T-helper 2 cell (primary cell): ENCODE measurements at places on chromosomes 3 and 15.

DNA sequence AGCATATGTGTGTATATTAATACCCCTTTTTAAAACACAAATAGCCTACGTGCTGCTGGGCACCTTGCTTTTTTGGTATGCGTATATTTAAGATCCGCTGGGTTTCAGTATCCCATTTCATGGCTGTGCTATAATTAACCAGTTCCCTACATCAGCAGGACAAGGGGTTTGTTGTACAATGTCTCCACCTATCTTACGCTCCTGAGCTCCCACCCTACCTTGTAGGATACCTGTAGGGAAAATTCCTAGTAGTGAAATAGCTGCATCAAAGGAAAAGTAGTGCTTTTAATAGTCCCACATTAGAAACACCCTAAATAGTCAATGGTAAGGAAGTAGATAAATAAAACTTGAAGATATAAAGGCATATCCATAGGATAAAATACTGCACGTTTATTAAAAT is 1.4 kb downstream of the MAP6D1 start:
- DNase-seq, result no peak

DNA sequence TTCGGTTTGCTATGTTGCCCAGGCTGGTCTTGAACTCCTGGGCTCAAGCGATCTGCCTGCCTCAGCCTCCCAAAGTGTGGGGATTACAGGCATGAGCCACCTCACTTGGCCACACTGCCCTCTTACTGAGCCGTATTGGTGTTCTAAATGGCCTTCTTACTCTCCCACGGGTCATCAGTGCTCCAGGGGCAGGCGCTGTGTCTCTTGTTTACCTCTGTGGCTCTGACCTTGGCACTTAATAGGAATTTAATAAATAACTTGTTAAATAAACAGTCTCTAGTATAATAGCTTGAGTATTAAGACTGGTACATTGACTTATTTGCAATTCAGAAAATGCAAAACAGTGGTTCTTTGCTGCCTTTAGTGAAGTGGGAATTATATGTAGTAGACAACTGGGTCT is 13.7 kb downstream of the FLNB start:
- no peak for DNase-seq

GRCh38 chr3:178810181-178810580 is 261.4 kb downstream of the ZMAT3 start:
- DNase-seq, result no peak

- DNase-seq, result no peak
Measured at GRCh38 chr3:127067116-127067910, 84.4 kb downstream of the PLXNA1 start.

DNA sequence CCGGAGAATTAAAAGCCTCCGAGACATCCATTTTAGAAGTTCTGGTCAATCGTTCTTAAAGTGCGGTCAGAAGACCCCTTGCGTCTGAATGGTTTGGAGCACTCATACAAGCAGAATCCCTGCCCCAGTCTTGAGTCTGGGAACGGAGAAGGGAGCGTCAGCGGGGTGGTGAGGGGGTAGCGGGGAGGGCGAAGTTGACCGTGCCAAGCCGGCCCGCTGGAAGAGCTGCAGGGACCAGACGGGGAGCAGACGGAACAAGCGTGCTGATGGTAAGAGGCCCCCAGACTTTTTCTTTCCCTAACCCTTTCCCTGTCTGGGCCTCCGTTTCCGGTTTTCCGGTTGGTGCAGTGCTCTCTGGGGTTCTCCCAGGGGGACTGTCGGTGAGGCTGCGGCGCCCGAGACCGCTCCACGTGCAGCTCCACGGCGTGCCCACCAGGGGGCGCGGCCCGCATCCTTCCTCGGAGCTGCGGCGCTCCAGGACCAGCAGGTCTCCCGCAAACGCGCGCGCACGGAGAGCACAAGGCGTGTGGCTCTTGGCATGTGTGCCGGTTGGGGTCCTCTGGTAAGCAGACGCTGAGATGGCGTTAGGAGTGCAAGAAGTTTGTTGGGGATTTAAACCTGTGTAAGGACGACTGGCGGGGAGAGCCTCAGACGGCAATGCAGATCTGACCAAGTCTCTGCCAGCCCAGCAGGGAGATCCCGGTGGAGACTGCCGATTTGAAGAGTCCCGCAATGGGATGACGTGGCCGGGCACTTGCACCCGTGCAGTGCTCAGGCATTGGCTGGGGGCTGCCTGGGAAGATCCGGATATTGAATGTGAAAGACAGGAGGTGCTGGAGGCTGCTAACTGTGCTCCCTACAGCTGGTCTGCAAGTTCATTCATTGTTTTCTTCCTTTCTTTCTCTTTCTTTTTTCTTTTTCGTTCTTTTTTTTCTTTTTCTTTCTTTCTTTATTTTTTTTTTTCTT is 19.2 kb upstream of the CORO2B start:
- peak; percentile 64 for DNase-seq

- no peak for DNase-seq
Measured at GRCh38 chr3:89867286-89867685, 759.9 kb downstream of the EPHA3 start.

GRCh38 chr3:157586293-157586692 is 83.1 kb upstream of the VEPH1 start:
- no peak for DNase-seq

GRCh38 chr3:171783086-171783485 is 27.2 kb downstream of the PLD1 start:
- no peak for DNase-seq

DNA sequence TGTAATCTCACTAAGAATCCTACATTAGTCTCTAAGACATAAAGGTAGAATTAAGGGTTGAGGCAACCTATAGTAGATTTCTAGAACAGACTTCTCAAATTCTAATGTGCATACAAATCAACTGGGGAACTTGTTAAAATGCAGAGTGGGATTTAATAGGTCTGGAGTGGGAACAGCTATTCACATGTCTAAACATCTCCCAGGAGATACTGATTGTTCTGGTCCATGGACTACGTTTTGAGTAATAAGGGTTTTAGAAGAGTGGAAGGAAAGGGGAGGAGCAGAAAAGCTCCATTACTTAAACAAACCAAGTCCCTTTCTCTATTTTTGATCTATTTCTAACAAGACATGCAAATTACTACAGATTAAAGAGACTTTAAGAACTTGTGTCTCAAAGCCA is 524.8 kb downstream of the TUSC7 start:
- no peak for DNase-seq

DNA sequence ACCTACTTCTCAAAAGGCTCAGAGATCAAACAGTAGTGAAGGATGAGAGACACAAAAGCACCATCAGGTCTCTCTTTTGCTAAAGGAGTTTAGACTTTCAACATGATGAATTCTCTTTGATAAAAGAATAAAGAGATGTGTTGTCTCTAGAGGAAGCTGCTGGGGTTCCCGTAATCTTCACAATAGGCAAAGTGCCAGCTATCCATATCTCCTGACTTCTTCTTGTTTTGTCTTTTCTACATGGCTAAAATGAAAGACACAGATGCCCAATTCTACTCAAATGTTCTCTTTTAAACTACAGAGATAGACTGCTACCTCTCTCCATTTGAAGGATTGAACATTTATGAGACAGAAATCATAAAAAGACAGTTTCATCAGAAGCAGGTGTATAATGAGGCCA is 38.4 kb upstream of the TUSC7 start:
- no peak for DNase-seq

DNA sequence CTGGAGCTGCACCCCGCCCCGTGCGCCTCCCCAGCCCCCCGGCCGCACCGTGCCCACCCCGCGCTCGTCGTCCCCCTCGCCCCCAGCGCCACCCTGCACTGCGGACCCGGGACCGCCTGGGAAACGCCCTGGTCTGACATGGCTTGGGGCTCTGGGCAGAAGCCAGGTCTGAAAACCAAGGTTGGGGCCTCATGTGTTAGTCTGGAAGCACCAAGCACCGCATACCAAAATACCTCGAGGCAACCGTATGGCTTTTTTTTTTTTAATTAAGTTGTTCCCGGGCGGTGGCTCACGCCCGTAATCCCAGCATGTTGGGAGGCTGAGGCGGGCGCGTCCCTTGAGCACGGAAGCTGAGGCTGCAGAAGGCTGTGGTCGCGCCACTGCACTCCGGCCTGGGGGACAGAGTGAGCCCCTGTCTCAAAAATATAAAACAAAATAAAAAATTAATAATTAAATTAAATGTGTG is 91.5 kb upstream of the CHD2 start:
- no peak for DNase-seq

- DNase-seq, result no peak
Measured at GRCh38 chr3:63920001-63920400, 7.8 kb upstream of the SCAANT1 start.

GRCh38 chr3:39379778-39380155 is 3.4 kb upstream of the SLC25A38 start:
- no peak for DNase-seq

DNA sequence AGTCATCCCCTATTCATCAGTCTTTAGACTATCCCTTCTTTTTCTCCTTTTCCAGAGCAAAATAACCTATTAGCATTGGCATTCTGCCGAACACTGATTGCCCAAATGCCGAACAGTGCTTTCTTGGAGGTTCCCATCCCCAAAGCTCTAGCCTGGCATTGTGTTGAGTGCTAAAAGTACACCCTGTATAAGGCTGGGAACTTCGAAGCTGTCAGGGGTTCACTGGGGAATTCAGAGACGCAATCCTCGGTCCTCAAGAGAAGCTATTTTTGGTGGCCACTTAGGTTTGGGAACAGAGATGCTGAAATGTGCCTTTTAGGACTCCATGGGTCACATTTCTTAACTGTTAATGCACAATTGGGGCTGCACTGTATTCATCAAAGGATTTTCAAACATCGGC is 8.4 kb downstream of the FRMD5 start:
- DNase-seq, result no peak

DNA sequence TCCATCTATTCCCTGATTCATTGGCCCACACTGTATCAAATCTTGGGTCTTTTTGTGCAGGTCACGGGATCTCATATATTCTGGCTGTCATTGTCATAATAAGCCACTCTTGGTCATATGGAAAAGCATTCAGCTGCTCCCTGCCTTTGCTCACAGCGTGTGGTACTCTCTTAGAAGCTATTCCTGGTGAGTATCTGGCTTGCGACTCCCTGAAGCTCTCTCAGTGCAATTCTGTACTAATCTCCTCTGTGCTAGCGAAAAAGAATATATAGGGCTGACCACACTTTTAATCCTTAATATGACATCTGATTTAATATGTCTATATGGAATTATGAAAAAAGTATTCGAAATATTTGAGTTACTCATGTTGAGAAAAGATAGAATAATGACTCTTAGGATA is 440.8 kb upstream of the GBE1 start:
- DNase-seq, result no peak

DNA sequence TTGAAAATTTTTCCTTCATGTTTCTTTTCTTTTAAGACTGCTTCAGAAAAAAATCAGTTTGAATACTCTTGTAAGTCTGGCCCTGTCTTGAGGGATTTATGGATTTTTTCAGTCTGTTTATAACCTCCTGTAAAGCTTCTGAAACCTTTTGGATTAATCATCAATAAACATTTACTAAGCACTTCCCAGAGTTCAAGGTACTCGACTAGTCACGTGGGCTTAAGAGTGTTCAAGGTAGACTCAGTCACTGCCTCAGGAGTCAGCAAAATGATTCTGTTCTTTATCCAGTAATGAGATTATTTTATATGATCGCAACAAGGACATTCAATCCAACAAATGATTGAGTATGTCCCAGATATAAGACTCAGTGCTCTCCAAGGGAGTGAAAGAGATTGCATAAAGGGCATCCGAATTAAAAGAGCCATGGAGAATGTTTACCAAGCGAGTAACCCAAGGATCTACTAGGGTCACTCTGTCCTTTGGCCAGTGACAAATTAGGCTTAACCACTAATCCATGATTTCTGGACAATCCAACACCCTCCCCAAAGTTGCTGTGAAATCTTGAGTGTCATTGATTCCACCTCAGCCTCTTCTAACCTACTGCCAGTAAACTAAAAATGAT is 726.6 kb upstream of the NAALADL2 start:
- no peak for DNase-seq

DNA sequence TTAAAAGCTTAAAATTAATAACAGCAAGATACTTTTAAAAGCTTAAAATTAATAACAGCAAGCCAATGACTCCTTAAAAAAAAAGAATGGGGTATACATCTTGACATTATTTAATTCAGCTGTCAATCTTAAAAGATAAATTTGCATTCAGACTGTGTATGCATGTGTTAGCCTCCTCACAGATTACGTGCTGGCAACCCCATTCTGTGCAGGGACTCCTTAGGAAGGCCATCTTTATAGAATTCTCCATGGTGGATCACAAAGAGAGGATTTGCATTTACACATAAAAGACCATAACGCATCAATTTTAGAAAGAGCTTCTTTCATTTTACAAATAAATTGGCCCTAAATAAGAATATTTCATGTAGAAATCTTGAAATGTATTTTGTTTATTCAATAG is 87.2 kb downstream of the B3GALNT1 start:
- no peak for DNase-seq

DNA sequence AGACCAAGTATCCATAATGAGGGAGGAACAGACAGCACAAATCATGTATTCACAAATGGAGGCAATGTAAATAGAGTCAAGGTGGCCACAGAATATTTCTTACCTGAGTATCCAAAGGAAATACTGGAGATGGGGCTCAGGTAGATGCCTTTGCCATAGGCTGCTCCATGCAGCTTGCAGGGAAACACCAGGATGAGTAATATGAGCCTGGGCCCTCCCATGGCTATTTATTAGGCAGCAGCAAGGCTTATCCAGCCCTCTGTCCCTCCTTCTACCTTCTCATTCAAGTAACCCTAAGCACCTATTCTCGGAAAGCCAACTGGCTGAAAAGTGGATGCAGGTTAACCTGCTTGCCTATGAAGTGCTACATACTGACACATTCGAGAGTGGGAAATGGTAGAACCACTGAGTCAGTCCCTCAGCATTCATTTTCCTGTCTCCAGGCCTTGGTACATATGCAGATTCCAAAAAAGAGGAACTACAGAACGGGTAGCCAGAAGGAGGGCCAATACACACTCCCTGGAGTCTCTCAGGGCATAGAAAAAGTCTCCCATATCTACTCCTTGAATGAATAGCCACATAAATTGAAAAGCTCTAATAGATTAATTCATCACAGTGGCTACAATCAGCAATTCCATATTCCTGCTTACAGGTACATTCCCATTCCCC is 18.3 kb upstream of the PKM start:
- DNase-seq, result no peak

DNA sequence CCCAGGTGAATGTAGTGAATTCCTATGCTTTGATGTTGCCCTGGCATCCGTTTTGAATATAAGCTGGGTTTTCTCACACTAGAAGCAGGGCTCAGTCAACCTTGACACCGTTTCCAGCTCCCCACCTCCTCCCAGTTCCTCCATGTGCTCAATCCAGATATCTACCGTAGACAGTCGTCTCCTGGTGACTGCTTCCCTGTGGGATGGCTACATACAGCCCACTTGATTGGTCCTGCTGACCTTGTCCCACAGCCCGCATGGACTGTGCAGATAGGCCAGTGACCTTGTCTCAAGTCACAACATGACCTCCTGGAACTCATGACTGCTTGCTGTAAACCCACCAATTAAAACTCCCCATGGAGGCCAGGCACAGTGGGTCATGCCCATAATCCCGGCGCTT is 8.1 kb downstream of the SEMA7A start:
- DNase-seq, result no peak
